ENCODE measurements at places on chromosomes 7 and 10.
A peak's percentile ranks its signal among the peaks of the same experiment; 100 is the strongest.

- DNase-seq: no peak
Measured at GRCh38 chr10:128537834-128538330, 411.7 kb upstream of the MKI67 start.

GRCh38 chr7:98051118-98051744, 55.4 kb upstream of the LMTK2 start:
- DNase-seq: no peak

DNA sequence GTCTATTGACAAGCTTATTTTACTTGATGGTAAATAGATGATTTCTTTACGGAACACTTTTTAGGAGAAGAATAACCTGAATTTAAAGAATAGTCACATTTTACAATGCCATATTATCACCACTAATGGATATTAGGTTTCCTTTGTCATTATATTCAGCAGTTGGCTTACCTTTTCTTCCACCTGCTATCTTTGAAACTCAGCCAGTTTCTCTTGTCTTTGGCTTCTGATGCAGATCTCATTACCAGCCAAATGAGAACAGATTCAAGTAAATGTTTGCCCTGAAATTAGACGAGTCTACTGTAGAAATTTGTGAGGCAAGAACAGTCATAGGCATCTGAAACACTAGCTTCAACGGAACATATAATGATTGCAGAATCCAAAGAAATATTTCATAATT, 85.5 kb upstream of the OIT3 start:
- no peak for DNase-seq

DNA sequence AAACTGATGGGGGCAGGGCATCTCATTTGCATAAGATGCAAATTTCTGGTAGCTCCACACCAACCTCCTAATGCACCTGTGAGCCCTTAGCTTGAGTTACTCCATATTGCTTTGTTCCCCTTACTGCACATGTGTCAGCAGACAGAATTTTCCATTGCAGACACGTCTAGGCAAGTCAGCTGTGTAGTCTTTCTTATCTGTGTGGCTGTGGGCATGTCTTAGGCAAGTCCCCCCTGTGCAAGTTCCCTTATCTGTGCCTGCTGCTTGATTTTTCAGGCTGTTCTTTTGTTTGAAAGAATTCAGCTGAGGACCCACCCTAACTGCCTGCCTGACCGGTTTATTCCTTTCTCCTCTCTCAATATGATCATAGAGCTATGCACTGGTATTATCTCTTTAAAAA, 28.5 kb upstream of the TRIM24 start:
- DNase-seq: no peak

- no peak for DNase-seq
Measured at GRCh38 chr10:84293574-84294016, 34.8 kb upstream of the CCSER2 start.

DNA sequence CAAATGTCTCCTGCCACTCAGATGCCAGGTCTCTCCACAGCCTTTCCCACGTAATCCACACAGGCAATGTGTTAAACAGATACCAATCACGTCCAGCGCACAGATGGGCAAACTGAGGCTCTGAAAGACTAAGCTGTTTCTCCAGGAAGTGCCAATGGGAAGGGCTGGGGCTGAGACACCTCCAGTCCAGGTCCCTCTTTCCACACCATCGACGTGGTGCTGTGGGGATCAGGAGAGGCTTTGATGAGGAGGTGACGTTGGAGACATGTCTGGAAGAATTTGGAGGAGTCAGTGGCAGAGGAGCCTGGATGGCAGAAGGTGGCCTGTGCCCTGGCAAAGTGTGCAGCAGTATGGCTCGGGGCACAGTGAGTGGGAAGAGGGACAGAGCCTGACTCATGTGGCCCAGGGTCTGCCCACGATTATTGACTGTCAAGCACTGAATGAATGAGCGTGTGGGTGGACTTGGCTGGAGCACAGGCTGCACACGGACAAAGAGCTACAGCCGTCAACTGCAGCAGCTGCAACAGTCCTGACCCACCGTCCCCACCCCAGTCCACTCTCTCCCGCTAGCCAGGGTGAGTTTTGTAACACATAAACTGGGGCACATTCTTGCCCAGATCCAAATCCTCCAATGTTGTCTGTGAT, 40.8 kb upstream of the HSPA12A start:
- DNase-seq: no peak

- DNase-seq: no peak
Measured at GRCh38 chr10:56487746-56488145, 126.7 kb upstream of the ZWINT start.

- no peak for DNase-seq
Measured at GRCh38 chr10:17007418-17007770, 122.2 kb downstream of the CUBN start.

DNA sequence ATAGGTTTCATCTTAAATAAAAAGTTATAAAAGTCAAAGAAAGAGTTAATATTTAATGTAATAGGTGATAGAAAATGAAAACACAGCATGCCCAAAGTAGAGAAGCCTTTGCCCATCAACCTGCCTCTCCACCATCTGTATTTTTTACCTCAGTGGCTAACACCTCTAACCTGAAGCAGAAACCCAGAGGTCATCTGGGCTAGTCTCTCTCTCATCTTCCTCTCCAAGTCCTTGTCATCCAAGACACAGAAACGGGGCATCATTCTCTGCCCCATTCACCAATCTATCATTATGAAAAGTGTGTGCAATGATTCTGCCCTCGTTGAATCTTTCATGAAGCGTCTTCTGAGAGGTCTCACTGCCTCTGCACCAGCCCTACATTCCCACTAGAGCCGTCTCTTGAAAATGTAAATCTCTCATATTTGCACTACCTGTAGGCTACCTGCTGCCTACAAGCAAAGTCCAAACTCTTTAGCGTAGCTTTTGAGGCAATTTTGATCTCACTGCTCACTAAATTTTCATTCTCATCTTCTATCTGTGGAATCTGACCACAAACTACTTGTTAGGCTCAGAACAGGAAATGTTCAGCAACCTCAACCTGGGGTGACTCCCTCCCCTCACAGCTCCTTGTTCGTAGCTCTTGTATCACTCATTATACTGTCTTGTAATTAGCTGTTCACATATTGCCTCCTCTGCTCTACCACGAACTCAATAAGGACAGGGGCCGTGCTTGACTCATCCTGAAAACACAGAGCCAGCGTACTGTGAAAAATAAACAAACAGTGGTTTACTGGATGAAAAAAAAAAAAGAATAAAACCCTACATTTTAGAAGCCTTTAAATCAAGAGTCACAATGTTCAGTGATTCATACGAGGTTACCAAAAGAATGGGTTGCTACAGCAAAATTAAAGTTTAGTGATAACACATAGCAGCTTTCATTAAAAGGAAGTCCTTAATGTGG, 83.1 kb downstream of the CTNNA3 start:
- DNase-seq: peak; percentile 87

DNA sequence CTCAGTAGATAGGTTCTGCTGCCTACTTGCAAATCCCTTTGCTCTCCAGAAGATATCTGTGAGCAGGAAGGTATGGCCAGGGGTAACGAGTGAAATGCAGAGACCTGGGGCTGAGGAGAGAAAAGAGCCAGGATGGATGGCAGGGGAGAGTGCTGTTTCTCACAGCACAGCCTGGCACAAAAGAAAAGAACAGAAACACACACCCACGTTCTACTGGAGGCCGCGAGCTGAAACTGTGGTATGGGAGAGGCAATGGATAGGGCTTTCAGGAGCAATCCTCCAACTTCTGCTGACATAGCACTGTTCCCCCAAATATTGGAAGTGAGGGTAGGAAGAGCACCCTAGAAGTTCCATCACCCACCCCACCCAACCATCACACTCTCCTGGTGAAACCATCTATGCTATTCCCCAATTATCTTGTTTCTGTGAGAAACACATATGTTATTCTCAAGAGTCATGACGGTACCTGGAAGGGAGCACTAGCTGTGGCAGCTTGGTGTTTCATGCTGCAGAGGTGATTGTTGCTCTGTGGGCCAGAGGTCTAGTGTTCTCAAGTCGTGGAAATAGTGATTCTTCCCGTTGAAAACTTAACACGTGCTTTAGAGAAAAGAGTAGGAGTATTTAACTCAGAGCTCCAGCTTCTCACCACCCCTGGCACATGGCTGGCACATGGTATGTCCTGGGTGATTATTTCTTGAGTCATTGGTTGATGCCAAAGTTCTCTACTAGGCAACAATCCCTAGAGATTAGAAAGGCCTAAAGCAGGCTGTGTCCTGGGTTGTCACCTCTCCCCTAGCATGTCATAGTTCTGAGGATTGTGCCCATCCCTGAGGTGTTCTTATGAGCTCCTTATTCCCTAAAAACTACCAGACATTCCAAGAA, 198.3 kb downstream of the PLXNA4 start:
- no peak for DNase-seq

- DNase-seq: no peak
Measured at GRCh38 chr7:88140947-88141346, 78.9 kb downstream of the SRI start.

GRCh38 chr7:155201325-155202087, 96.2 kb upstream of the INSIG1 start:
- no peak for DNase-seq

GRCh38 chr10:121369616-121370015, 228.6 kb downstream of the FGFR2 start:
- no peak for DNase-seq

- no peak for DNase-seq
Measured at GRCh38 chr10:6722616-6723004, 142.5 kb upstream of the PRKCQ start.

DNA sequence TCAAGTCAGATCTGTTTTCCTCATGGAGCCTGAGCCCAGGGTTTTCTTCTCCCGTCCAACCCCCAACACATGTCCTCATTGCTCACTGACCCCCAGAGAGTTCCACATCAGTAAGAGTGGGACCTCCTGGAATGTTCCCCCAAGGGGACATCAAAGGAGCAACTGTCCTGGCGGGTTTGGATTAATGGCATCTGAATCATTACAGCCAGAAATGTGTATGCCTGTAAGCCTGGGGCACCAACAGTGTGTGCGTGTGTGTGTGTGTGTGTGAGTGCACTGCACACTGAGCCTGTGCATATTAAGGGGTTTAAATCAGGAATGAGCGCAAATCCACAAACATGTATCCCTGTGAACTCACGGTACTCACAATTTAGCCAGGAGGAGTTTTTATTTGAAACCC, 222.3 kb downstream of the PLXNA4 start:
- no peak for DNase-seq

GRCh38 chr10:49012603-49013002, 73.0 kb upstream of the LRRC18 start:
- no peak for DNase-seq

DNA sequence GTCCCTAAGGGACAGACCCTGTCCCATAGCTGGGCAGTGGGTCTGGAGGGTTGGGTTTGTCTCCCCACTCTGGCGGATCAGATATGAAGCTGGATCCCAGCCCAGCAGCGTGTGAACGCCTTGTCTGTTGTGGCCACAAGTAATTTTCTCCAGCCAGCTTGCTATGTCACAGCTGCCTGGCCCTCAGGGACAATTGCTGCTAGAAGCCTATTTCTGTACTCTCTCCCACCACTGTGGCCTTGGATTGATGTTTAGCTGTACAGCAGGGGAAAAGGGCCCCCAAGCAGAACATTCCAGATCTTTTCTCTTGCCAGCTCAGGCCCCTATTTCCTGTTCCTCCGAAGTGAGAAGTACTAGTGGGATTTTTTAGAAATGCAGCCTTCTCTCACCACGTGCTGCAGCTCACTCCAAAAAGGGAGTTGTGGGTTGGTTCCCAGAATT, 53.5 kb upstream of the WAC start:
- no peak for DNase-seq

All from MM.1S (cell line).